ENCODE measurements at places on chromosomes 16 and 17.
A peak's percentile ranks its signal among the peaks of the same experiment; 100 is the strongest.

- H3K27ac ChIP-seq: no peak overlapping the region
- H3K27me3 ChIP-seq: no peaks in the 10 kb centered on the region
- DNase-seq: no peak
- peaks cover 54% of the 10 kb centered on the region for H3K4me1 ChIP-seq
Observed at GRCh38 chr16:50761267-50761666, 19.4 kb downstream of the CYLD start.

- peaks cover 7% of the 10 kb centered on the region for H3K36me3 ChIP-seq
- no peaks in the 10 kb centered on the region for H3K27me3 ChIP-seq
- no peak for DNase-seq
- H3K4me3 ChIP-seq: no peak overlapping the region
- H3K27ac ChIP-seq: no peak overlapping the region
Observed at GRCh38 chr17:49333804-49334203, 28.2 kb downstream of the ZNF652 start.

GRCh38 chr16:55376567-55377167 is 52.7 kb downstream of the IRX6 start:
- no peaks in the 10 kb centered on the region for H3K4me1 ChIP-seq
- no peak for DNase-seq

- peaks cover 17% of the 10 kb centered on the region for H3K36me3 ChIP-seq
- H3K27me3 ChIP-seq: no peaks in the 10 kb centered on the region
- no peak overlapping the region for H3K4me3 ChIP-seq
- peak overlapping the region; percentile 15 for H3K27ac ChIP-seq
- no peak for DNase-seq
- H3K4me1 ChIP-seq: peaks cover 27% of the 10 kb centered on the region
Observed at GRCh38 chr16:67116388-67117311, 6.9 kb downstream of the PHAF1 start.

- H3K4me3 ChIP-seq: peak overlapping the region; percentile 64
- peak; percentile 35 for DNase-seq
- no peaks in the 10 kb centered on the region for H3K27me3 ChIP-seq
- H3K36me3 ChIP-seq: peaks cover 80% of the 10 kb centered on the region
Observed at GRCh38 chr16:9099131-9099625, 7.7 kb downstream of the HAPSTR1 start.

- no peak overlapping the region for H3K27ac ChIP-seq
- H3K36me3 ChIP-seq: no peaks in the 10 kb centered on the region
- DNase-seq: no peak
- H3K27me3 ChIP-seq: no peaks in the 10 kb centered on the region
- H3K4me1 ChIP-seq: peaks cover 83% of the 10 kb centered on the region
Observed at GRCh38 chr16:25041471-25041870, 26.3 kb upstream of the ARHGAP17 start.

GRCh38 chr17:78650093-78650715 is 73.0 kb upstream of the DNAH17 start:
- no peak overlapping the region for H3K4me3 ChIP-seq
- no peak for DNase-seq
- H3K27ac ChIP-seq: no peak overlapping the region
- H3K36me3 ChIP-seq: peaks cover 16% of the 10 kb centered on the region

DNA sequence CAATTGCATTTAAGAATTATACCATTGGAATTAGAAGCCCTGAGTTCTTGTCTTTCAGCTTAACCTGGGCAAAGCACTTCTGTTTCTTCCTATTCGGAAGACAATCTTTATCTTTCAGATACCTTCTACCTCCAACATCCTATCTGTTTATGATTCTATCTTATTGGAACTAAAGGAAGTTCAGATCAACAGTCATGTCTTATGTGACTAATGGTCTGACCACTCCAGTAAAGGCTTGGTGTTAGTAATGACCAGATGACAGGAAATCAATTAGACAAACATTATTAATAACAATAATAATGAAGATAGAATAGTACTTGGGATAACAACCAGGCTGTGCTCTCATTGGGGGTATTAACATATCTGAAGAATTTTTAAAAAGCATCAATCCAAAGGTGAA is 11.3 kb downstream of the HS3ST3A1 start:
- H3K27me3 ChIP-seq: peaks cover 43% of the 10 kb centered on the region
- no peaks in the 10 kb centered on the region for H3K36me3 ChIP-seq
- no peak overlapping the region for H3K27ac ChIP-seq

GRCh38 chr16:1991135-1991551 is 1.4 kb downstream of the SYNGR3 start:
- H3K27ac ChIP-seq: peak overlapping the region; percentile 98
- peaks cover 39% of the 10 kb centered on the region for H3K4me1 ChIP-seq
- H3K27me3 ChIP-seq: no peaks in the 10 kb centered on the region
- peak overlapping the region; percentile 95 for H3K4me3 ChIP-seq
- DNase-seq: peak; percentile 89

- H3K36me3 ChIP-seq: peaks cover 65% of the 10 kb centered on the region
- peak overlapping the region; percentile 90 for H3K27ac ChIP-seq
- DNase-seq: peak; percentile 78
- H3K27me3 ChIP-seq: no peaks in the 10 kb centered on the region
- H3K4me1 ChIP-seq: peaks cover 82% of the 10 kb centered on the region
Observed at GRCh38 chr17:57629470-57629869, 115.6 kb downstream of the CCDC182 start.

DNA sequence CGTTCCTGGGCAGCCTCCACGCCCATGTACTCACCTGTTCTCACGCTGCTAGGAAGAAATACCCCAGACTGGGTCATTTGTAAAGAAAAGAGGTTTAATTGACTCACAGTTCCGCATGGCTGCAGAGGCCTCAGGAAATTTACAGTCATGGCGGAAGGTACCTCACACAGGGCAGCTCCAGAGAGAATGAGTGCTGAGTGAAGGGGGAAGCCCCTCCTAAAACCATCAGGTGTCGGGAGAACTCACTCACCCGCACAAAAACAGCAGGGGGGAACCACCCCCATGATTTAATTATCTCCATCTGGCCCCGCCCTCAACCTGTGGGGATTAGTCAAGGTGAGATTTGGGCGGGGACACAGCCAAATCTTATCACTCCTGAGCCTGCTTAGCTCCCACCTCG is 18.2 kb downstream of the RAB40C start:
- peak; percentile 35 for DNase-seq
- H3K36me3 ChIP-seq: peaks cover 22% of the 10 kb centered on the region
- H3K27me3 ChIP-seq: no peaks in the 10 kb centered on the region
- H3K27ac ChIP-seq: peak overlapping the region; percentile 37

DNA sequence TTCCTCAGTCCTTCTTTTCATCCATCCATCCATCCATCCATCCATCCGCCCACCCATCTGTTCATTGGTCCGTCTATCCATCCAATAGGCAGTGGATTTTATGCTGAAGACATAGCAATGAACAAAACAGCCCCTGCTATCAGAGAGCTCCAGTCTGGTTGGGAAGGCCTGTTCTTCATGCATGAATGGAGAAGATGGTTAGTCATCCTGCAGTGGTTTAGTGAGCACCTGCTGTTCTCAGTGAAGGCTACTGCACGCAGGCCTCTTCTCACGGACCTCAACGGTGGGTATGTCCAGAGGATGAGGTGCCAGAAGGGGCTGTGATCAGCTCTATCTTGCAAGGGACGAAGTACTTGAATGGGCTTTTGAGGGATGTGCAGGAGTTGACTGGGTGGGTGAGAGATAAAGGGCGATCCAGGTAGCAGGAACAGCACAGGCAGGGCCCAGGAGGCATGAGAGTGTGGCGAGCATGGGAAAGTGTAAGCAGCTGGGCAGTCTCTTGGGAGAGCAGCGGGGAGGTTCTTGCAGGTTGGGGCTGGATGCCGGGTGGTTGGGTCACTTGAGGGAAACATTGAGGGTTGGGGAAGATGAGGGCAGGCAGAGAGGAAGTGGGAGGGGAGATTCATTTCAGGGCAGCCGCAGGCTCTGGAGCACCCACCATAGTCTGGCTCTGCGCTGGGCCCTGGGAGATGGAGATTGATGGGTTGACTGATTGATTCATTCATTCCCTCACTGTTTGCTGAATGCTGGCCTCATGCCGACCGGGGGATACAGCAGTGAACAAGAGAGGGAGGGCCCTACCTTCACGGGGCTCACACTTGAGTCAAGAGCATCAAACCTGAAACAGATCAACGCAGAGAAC is 115.0 kb upstream of the CIBAR2 start:
- H3K4me1 ChIP-seq: peaks cover 25% of the 10 kb centered on the region
- peaks cover 4% of the 10 kb centered on the region for H3K36me3 ChIP-seq
- DNase-seq: peak; percentile 84
- H3K27ac ChIP-seq: peak overlapping the region; percentile 92
- H3K27me3 ChIP-seq: peaks cover 15% of the 10 kb centered on the region

- no peak overlapping the region for H3K4me3 ChIP-seq
- H3K36me3 ChIP-seq: no peaks in the 10 kb centered on the region
- no peak for DNase-seq
Observed at GRCh38 chr17:64107500-64108236, 22.3 kb downstream of the ERN1 start.

- H3K4me3 ChIP-seq: no peak overlapping the region
- no peak for DNase-seq
- H3K36me3 ChIP-seq: no peaks in the 10 kb centered on the region
- no peaks in the 10 kb centered on the region for H3K4me1 ChIP-seq
Observed at GRCh38 chr16:55037966-55038365, 107.3 kb downstream of the IRX5 start.

DNA sequence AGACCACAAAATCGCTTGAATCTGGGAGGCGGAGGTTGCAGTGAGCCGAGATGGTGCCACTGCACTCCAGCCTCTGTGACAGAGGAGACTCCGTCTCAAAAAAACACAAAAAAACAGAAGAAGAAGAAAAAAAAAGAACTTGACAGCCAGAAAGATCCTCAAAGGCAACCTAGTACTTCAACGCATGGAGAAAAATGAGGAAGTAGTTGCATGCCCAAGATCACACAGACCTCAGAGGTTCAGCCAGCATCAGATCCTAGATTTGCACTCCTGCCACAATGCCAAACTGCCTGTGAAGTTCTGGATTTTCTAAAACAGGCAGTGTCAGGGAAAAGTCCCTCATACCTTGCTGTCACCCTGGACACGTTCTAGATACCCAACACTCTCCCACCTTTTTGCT is 1.5 kb downstream of the ATPAF2 start:
- DNase-seq: no peak
- H3K4me1 ChIP-seq: peaks cover 69% of the 10 kb centered on the region
- peak overlapping the region; percentile 87 for H3K4me3 ChIP-seq
- H3K27ac ChIP-seq: peak overlapping the region; percentile 84
- H3K27me3 ChIP-seq: no peaks in the 10 kb centered on the region
- peaks cover 11% of the 10 kb centered on the region for H3K36me3 ChIP-seq

DNA sequence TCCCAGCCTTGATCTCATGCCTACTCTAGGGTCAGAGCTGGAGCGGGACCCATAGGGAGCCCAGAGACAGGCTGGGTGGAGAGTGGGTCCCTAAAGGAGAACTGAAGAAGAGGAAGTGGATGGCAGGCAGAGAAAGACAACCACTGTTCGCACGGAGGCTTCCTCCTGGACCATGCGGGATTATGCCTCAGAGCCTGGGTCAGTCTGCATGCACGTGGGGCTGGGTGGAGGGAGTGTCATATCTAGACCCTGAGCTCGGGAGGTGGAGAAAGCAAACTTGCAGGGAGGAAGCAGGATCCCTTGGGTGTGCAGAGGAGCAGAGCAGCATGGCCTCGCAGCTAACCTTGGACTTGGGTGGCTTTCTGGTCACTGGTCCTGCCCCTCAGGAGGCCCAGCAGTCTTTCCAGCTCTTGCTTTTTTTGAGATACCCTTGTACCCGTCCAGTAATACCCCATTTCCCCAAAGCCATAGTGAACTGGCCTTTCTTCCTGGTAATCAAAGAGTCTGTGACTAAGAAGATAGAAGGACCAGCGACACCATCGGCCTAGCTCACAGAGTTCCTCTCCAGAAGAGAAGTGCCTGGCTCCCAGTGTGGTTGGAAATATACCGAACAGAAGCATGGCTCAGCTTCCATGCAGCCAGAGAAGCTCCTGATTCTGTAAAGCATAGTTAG is 344.2 kb downstream of the CPPED1 start:
- peak overlapping the region; percentile 67 for H3K4me3 ChIP-seq
- peaks cover 24% of the 10 kb centered on the region for H3K36me3 ChIP-seq
- H3K27me3 ChIP-seq: no peaks in the 10 kb centered on the region
- DNase-seq: peak; percentile 68
- peaks cover 64% of the 10 kb centered on the region for H3K4me1 ChIP-seq
- peak overlapping the region; percentile 96 for H3K27ac ChIP-seq

DNA sequence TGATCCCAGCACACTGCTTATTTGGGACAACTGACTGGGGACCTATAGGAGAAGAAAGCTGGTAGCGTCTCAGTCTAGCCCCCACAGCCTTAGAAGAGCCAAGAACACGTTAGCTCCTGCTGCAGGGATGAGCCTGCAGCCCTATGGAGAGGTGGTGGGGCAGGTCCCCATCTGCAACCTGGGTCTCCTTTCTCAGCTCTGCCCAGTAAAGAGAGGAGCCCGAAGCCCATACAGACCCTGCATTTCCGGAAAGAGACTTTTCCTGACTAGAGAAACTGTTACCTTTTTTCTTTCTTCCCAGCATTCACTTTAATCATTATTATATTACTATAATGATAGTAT is 788 bp downstream of the METTL22 start:
- H3K27ac ChIP-seq: peak overlapping the region; percentile 96
- peaks cover 45% of the 10 kb centered on the region for H3K4me1 ChIP-seq
- peaks cover 17% of the 10 kb centered on the region for H3K36me3 ChIP-seq
- no peak for DNase-seq
- no peaks in the 10 kb centered on the region for H3K27me3 ChIP-seq

- peaks cover 11% of the 10 kb centered on the region for H3K4me1 ChIP-seq
- H3K4me3 ChIP-seq: peak overlapping the region; percentile 85
- H3K27me3 ChIP-seq: peaks cover 31% of the 10 kb centered on the region
- no peak overlapping the region for H3K27ac ChIP-seq
- no peak for DNase-seq
Observed at GRCh38 chr16:73056921-73057290, 9.0 kb upstream of the ZFHX3 start.

GRCh38 chr16:31364421-31364820 is 9.4 kb downstream of the ITGAX start:
- H3K27me3 ChIP-seq: no peaks in the 10 kb centered on the region
- peaks cover 15% of the 10 kb centered on the region for H3K36me3 ChIP-seq
- H3K27ac ChIP-seq: peak overlapping the region; percentile 76
- H3K4me3 ChIP-seq: no peak overlapping the region
- DNase-seq: no peak

GRCh38 chr17:48330421-48330820 is 99.6 kb downstream of the SKAP1 start:
- H3K4me1 ChIP-seq: no peaks in the 10 kb centered on the region
- DNase-seq: no peak
- peaks cover 4% of the 10 kb centered on the region for H3K27me3 ChIP-seq
- no peak overlapping the region for H3K27ac ChIP-seq

- no peak overlapping the region for H3K27ac ChIP-seq
- no peaks in the 10 kb centered on the region for H3K27me3 ChIP-seq
- no peak overlapping the region for H3K4me3 ChIP-seq
- peaks cover 10% of the 10 kb centered on the region for H3K36me3 ChIP-seq
Observed at GRCh38 chr17:69300222-69300621, 26.7 kb downstream of the ABCA5 start.

DNA sequence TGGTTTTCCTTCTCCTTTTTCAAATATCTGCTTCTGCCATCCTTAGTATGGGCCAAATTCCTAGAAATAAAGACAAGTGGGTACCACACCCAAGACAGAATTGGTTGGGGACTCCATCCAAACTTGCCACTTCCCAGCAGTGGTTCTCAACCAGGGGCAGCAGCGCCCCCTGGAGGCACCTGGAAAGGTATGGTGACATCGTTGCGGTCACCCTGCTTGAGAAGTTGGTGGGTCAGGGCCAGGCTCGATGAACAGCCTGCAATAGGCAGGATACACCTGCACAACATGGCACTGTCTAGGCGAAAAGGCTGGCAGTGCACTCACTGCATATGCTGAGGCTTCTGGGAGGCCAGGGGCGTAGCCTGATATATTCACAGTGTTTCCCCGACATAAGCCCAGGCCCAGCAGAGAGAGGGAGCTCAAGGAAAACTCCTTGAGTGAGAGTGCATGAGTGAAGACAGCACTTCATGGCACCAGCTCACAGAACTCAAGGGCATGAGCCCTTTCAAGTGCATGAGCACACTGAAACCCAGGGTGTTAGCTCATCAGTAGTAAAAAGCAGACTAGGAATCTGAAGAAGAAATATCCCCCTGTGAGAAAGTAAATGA is 57.7 kb downstream of the CMC2 start:
- H3K4me3 ChIP-seq: no peak overlapping the region
- peaks cover 5% of the 10 kb centered on the region for H3K36me3 ChIP-seq
- H3K4me1 ChIP-seq: no peaks in the 10 kb centered on the region
- DNase-seq: no peak

Data from stimulated activated naive B cell treated with anti-CD40 and anti-IgM and Interleukin-4, amounts not matched to agents 10 μg/mL and 1 μg/mL and 100 μg/mL, for 72 hours (primary cell).